Breast epithelium (tissue), 4 donors: ENCODE measurements at places on chromosomes 4 and X.

DNA sequence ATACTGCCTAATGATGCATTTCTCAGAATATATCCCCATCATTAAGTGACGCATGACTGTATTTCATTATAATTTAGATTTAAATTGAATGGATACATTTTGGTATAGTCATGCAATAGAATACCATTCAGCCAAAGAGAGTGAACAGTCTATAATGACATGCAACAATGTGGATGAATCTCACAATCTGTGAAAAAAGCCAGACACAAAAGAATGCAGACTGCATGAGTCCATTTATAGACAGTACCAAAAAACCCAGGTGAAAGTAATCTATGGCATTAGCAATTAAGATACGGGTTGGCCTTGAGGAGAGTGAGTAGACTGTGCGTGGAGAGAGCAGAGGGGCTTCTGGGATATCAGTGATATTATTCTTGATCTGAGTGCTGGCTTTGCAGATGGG lies 239.7 kb upstream of the PGRMC2 start:
- no peaks in the 10 kb centered on the region for H3K27me3 ChIP-seq
- no peaks in the 10 kb centered on the region for H3K36me3 ChIP-seq
- DNase-seq: no peak
- no peak overlapping the region for H3K4me3 ChIP-seq
- H3K27ac ChIP-seq: no peak overlapping the region

DNA sequence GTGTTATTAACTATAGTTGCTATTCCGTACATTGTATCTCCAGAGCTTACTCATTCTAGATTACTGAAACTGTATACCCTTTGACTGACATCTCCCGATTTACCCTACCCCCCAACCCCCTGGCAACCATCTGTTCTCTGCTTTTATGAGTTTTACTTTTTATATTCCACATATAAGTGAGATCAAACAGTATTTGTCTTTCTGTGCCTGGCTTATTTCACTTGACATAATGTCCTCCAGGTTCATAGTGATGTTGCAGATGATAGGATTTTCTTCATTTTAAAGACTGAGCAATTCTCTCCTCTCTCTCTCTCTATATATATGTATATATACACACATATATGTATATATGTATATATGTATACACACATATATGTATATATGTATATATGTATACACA lies 54.6 kb downstream of the CFAP299 start:
- no peak overlapping the region for H3K4me3 ChIP-seq
- no peaks in the 10 kb centered on the region for H3K27me3 ChIP-seq
- no peak for DNase-seq
- H3K36me3 ChIP-seq: no peaks in the 10 kb centered on the region
- no peaks in the 10 kb centered on the region for H3K4me1 ChIP-seq
- no peak overlapping the region for H3K27ac ChIP-seq

DNA sequence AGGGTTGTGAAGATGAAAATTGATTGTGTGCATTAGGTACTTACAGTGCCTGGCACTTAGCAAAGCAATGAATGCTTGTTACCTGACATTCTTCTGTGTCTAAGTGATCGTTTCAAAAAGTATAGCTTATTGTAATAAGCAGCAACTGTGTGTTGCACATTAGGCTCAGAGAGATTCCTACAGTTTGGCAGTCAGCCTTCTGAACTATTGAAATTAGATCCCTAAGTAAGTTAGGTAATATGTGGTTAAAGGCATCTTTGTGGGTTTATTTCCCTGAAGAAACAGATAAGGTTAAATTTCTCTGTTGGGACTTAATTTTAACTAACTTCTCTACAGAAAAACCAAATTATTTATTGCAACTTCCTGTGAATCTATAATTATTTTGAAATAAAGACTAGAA lies 93.4 kb downstream of the REPS2 start:
- DNase-seq: no peak
- no peaks in the 10 kb centered on the region for H3K4me1 ChIP-seq

DNA sequence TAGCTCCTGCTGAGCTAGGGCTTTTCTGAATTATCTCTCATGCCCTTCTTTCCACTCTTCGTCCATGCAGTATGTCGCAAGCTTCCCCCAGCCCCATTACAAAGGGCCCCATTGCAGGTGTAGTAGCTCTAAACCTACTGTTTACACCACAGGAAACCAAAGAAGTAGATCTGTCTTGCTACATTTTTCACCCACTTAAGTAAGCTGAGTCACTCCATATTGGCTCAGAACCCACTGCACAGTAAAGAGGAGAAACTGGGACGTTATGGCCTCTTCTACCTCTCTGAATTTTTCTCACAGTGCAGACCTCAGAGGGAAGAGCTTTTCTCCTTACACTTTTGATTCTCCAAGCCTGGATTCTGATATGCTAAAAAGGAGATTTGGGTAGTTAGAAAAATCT lies 200.2 kb downstream of the SMARCA1 start:
- H3K27me3 ChIP-seq: no peaks in the 10 kb centered on the region
- DNase-seq: no peak
- H3K36me3 ChIP-seq: no peaks in the 10 kb centered on the region
- H3K27ac ChIP-seq: no peak overlapping the region
- H3K4me1 ChIP-seq: no peaks in the 10 kb centered on the region
- H3K4me3 ChIP-seq: no peak overlapping the region

DNA sequence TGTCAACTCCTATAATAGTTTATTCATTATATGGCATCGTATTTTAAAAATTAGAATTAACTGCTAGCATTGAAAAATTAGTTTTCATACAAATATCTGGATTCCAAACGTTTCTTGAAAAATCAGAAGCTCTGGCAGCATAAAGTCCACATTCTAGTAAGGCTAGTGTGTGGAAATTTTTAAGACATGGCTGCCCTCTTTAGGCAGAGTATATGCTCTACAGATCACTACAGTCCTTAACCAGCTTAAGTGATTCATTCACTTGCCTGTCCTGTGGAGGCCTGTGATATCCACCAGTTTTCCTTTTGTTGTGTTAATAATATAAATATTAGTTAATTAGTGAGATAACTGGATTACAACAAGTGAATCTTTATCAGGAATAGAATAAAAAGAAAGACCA lies 287.2 kb downstream of the OPHN1 start:
- no peaks in the 10 kb centered on the region for H3K4me1 ChIP-seq
- no peak overlapping the region for H3K27ac ChIP-seq
- no peak for DNase-seq
